ENCODE measurements at places on chromosomes 5 and 9.

DNA sequence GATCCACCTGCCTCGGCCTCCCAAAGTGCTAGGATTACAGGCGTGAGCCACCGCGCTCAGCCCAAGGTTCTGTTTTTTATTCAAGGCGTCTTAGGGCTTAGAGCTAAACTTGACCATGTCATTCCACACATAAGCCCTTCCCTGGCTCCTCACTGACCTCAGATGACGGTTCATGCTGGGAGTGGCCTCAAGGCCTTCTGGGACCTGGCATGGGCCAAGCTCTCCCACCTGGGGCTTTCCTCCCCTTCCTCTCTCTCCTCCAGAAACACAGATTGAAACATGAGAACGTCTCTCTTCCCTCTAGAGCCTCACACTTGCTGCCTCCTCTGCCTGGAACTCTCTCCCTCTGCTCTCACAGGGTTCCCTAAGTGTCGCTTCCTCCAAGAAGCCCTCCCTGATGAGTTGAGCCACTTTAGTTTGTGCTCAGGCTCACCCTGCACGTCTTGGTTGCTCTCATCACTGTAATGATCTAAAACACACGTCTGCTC lies 155.6 kb upstream of the IER5L start:
- no peak for DNase-seq

DNA sequence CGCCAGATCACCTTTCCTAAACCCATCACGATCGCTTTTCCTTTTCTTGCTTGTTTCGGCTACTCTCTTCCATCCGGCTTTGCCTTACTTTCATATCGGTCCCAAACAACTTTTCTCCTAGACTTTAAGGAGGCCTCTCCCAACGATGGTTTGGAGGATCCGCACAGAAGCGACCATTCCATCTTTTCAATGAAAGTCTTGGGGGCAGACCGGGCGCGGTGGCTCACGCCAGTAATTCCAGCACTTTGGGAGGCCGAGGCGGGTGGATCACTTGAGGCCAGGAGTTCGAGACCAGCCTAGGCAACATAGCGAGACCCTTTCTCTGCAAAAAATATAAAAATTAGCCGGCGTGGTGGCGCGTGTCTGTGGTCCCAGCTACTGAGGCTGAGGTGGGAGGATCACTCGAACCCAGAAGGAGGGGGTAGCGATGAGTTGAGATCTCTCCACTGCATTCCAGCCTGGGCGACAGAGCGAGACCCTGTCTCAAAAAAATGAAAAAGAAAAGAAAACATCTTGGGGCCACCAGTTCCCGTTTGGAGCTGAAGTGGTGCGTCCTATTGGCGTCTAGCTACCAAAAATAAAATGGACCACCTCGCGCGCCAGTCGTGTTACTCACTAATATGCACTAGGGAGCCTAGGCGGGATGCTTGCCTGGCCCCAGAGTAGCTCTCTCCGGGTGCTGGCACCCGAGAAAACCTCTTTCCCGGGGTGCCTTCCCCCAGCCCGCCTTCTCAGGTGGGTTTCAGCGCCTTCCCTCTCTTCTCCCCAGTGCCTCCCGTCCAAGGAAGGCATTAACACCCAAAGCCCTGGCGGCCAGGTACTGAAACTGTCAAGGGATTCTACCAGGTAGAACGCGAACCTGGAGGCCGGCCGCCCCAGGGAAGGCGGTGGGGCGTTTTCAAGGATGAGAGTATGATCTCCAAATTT lies 800 bp upstream of the AP3B1 start:
- DNase-seq = no peak

DNA sequence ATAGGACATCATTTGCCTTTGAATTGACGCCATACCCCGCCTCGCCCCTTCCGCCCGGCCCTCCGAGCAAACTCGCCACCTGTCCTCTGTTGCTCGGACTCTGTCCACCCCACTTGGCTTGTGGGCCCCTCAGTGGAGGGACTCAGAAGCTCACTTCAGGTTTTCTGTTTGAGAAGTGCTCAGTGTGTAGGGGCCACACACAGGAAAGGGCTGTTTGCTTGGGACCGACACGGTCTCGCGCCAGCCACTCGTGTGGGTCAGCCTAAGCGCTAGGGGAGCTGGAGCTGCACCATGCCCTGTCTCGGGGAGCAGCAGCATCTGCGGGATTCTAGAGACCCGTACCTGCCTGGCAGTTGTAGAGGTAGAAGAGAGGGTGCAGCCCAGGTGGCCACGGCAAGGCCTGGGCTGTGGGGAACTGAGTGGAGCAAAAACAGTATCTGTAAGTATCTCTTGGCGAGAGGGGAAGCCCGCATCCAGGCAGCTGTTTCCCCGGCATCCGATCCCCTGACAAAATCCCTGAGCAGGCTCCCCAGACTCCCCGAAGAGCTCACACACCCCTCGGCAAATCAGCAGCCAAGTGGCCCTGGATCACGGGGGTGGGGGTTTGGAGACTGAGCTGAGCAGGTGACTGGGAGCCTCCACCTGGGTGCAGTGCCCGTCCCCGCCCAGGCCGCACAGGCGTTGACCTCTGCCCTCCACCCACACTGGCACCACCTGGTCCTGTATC lies 52.2 kb downstream of the COL5A1 start:
- DNase-seq = no peak

DNA sequence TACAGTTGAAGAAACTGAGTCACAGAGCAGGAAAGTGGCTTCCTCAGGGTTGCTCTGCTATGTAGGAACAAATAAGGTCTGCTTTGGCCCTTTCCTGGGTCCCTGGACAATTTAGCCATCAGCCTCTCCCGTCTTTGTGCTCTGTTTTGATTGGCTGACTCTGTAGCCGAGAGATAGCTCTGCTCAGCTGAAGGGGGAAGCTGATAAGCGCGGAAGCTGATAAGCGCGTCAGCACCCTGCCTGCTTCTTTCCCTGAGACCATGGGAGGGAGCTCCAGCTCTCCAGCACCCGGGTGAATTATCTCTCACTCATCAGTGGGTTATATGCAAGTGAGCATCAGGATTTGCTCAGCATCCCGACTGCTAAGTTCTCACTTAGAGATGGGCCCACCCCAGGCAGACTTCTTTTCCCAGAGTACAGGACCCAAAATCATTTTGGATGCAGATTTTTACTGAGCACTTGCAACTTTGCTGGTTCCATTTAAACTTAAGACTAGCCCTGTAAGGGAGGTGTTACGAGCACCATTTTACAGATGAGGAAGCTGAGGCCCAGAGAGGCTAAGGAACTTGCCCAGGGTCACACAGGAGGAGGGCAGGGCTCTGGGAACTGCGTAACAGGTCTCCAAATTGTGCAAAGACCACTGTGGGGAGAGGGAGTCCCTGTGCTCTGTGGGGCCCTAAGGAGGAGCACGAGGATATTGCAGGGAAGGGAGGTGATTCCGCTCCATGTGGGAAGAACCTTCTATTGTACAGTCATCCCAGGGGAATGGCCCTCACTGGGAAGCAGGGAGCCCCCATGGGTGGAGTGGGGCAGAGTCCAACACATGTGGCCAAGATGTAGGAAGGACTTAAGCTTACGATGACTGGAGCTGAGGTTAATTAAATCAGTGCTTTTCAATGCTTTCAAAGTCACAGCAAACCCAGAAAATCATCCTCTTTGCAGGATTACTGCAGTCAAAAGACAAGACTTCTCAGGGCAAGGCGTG lies 83.7 kb upstream of the ORM1 start:
- peak; percentile 47 for DNase-seq

- DNase-seq = peak; percentile 83
Observed at GRCh38 chr9:113578882-113579282, 115.4 kb downstream of the RGS3 start.

GRCh38 chr9:135671591-135672041 lies 8.5 kb downstream of the LCN9 start:
- DNase-seq = no peak

- peak; percentile 31 for DNase-seq
Observed at GRCh38 chr5:139473105-139473504, 2.3 kb downstream of the SMIM33 start.

DNA sequence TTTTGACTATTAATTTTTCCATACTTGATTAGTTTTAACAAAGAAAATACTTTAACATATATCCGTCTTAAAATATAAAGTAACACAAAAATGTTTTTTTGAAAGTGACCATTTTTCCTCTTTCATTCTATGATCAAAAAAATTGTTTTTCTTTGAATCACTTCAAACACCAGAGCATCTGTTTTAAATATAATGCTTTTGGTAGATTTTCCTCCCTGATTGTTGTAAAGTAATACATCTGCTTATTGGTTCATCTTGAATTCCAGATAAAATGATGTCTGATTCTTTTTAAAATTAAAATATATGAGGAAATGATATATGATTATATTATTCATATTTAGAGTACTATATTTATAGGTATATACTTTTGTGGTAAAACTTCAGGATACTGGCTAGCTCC lies 76.2 kb upstream of the LPAR1 start:
- no peak for DNase-seq

- no peak for DNase-seq
Observed at GRCh38 chr5:125583321-125584139, 837.1 kb upstream of the ZNF608 start.

- peak; percentile 93 for DNase-seq
Observed at GRCh38 chr5:168472329-168472728, 13.9 kb upstream of the RARS1 start.

DNA sequence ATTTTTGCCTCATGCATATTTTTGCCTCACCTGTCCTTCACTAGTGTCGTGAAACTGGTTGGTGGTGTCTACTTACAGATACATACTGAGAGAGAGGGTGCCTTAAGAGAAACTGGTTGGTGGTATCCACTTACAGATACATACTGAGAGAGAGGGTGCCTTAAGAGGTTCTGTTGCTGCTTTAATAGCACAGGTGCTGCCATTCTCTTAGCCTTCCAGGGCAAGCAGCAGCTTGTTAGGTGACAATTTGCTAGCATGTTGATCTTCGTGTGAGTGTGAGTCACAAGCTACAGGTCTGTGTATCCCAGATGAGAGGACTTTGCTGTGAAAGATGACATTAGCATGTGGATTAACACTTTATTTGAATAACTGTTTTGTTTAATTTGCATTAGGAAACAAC lies 1.4 kb downstream of the PTTG1 start:
- no peak for DNase-seq

DNA sequence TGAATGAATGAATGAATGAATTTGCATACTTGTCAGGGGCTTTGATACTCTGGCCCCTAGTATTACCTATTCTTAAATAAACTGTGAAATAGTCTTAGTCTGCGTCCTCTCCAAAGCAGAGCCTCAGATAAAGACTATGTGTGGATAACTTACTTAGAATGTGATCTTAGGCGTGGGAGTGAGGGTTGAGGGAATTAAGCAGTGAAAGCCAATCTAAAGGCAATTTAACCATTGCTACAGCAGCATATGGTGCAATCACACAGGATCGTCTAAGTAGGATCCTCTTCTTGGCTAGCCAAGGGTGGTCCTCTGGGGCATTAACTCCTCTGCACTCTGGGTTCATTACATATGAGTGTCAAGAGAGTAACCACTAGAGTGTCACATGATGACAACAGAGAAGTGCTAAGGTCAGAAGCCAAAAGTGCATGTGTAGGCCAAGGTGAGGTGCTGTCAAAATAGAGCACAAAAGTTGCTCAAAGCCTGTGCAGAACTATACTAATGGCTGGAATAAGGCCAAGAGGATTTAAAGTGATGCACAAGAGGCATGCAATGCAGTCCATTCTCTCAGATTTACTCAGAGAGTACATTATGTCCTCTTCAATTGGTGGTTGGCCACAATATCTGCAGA lies 274.4 kb upstream of the SEMA6A start:
- no peak for DNase-seq

Data from fibroblast of pulmonary artery (primary cell).